ENCODE measurements at places on chromosomes 6 and 20.

- no peak for DNase-seq
Measured at GRCh38 chr6:79993012-79993910, 11.2 kb upstream of the TTK start.

GRCh38 chr6:122735582-122735981, 43.9 kb upstream of the FABP7 start:
- no peak for DNase-seq

- DNase-seq = no peak
Measured at GRCh38 chr6:26330859-26331217, 34.2 kb upstream of the BTN3A2 start.

GRCh38 chr6:72946774-72947173, 278.5 kb downstream of the KHDC1L start:
- no peak for DNase-seq

DNA sequence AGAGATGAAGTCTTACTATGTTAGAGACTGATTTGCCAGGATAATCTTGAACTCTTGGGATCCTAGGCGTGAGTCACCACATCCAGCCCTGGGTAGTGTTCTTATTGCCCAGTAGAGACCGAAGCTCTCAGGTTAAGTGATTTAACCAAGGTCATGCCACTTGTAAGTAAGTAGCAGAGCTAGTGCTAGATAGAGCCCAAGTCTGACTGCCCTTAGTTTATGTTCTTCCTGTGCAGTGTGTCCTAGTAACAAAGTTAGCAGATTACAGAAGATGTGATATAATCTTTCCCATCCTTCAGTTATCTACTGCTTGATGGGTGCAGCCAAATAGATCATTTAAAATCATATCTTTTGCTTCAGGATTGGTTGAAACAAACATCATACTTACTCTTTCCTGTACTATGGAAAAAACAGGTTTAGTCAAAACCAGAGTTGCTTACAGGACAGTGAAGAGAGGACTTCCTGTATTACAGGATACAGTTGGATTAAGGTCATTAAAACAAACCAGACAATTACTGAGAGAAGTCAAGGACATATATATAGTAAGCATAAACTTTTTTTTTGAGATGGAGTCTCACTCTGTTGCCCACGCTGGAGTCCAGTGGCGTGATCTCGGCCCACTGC, 9.5 kb upstream of the PABPC1L start:
- no peak for DNase-seq

DNA sequence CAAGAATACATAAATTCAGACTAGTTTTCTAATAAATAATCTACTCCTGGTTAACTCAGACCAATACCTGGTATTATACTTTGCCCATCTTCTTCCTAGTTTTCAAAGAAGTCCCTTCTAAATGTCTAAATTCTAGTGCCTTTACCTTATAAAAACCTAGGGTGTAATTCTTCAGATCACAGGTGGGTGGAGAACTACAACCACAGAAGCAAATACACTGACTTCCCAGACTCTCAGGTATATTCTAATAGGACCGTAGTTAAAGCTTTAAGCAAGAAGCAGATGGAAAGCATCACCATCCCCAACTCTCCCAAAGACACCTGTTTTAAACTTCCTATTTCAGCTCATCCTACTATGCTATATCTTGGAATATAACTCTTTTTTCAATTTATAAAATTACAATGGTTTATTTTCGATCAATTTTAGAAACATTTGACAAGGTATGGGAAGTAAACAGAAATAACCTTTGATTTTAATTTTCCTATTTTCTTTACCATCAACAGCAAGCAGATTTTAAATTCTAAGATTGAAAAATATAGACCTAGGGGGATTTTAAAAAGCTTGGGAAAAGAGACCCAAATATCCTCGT, 15.8 kb downstream of the MAN1A1 start:
- DNase-seq = no peak

GRCh38 chr20:52992632-52993031, 20.5 kb downstream of the TSHZ2 start:
- no peak for DNase-seq

GRCh38 chr6:124294574-124295200, 491.0 kb downstream of the NKAIN2 start:
- DNase-seq = no peak

DNA sequence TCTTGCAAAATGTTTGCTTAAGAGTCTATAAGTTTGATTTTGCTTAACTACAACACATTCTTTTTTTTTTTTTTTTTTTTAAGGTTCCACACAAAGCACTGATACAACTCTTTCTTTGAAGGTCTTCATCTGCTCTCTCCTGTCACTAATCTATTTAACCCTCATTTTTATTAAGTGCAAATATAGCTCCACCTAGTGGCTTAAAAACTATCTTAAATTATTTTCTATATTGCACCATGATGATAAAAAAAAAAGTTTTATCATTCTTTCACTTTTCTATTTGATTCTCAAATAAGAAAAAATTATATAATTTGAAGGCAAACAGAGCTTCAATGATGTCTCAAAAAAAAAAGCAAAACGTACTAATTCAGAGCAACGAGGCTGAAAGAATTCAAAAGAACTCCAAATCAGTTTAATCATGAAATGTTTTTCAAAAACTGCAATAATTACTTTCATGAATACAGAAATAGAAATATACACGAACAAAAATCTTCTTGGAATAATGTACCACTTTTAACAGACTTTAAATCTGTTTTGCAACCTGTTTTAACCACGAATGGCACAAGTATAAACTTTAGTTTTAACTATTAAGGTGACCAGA, 12.8 kb downstream of the ESF1 start:
- DNase-seq = peak; percentile 40

DNA sequence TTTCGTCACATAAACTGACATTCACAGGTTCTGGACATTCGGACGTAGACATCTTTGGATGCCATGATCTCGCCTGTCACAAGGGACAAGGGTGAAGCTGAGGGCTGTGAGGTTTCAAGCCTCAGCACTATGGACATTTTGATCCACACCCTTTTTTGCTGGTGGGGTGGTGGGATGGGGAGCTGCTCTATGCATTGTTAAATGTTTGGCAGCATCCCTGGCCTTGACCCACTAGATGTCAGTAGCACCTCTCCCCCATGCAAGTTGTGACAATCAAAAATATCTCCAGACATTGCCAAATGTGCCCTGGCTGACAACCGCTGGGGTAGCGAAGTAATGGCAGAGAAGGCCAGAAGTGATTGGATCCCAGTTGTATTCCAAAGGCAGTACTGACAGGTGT, 229.4 kb downstream of the TSHZ2 start:
- no peak for DNase-seq

DNA sequence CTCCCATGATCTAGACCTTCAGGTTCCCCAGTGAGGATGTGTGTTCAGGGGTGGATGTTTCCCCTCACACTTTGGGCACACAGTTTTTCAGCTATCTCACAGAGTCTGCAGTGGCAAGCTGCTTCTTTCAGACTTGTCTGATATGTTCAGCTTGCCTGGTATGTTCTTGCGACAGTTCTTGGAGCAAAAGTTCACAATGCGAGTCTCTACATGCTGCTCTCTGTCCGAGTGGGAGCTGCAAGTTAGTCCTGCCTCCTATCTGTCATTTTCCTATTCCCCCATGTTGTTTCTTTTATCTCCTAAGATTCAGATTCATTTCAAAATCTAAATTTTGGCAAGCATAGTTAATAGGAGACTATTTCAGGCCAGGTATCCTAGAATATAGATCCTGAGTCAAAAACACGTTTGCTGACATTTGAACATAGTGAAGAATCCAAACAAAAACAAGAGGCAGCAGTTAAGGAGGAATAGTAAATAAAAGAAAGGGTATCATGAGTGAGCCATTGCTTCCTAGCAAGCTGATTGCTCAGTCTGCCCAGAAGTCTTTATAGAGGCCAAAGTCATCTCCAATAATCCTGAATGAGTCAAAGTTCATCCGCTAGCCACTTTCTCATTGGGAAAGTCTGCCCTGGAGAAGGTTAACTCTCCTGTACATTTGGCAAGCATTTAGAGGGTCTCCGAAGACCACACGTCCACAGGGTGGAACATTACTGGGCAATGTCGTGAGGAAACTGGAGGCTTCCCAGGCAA, 140.2 kb upstream of the MOCS1 start:
- no peak for DNase-seq

- DNase-seq = no peak
Measured at GRCh38 chr6:21046276-21046675, 512.0 kb downstream of the CDKAL1 start.

DNA sequence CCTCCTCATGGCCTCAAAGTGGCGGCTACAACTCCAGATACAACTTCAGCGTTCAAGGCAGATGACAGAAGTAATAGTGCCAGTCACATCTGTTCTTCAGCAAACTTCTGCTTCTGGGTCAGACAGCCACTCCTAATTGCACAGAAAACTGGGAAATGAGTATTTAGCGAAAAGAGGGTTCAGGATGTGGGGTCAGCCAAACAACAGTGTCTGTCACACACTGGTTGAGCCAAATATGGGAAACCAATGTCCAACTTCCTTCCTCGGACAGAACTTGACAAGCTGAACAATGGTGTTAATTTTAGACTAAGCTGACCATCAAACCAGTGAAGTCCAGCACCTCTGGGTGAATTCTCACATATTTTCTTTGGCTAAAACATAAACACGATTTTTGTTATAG, 22.1 kb downstream of the NUDT3 start:
- no peak for DNase-seq

GRCh38 chr6:28600245-28600644, 74.6 kb downstream of the GPX5 start:
- DNase-seq = no peak

DNA sequence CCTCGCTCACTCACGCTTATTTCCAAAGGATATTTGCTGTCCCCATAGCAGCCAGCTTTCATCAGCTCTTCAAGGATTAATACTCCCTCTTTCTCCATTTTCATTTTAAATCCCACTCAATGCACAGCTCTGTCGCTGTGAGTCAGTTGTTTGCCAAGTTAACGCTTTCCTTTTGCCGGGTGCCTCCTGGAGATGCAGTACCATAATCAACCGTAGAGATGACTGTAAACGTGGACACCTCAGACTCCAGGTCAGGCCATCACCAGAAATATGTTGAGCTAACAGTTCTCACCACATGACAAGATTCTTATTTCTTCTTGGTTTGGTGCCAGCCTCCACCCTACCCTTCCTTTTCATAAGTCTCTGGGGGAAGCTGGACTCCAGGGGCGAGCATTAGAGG, 66.6 kb upstream of the TAB2 start:
- no peak for DNase-seq

GRCh38 chr6:10831609-10832008, 6.7 kb downstream of the MAK start:
- DNase-seq = no peak

GRCh38 chr6:24122139-24122538, 3.9 kb upstream of the NRSN1 start:
- DNase-seq = no peak

GRCh38 chr20:45117581-45117980, 2.6 kb upstream of the WFDC5 start:
- DNase-seq = no peak

GRCh38 chr20:59385480-59385879, 85.1 kb downstream of the EDN3 start:
- no peak for DNase-seq

- DNase-seq = no peak
Measured at GRCh38 chr6:98875375-98875774, 41.0 kb downstream of the POU3F2 start.

DNA sequence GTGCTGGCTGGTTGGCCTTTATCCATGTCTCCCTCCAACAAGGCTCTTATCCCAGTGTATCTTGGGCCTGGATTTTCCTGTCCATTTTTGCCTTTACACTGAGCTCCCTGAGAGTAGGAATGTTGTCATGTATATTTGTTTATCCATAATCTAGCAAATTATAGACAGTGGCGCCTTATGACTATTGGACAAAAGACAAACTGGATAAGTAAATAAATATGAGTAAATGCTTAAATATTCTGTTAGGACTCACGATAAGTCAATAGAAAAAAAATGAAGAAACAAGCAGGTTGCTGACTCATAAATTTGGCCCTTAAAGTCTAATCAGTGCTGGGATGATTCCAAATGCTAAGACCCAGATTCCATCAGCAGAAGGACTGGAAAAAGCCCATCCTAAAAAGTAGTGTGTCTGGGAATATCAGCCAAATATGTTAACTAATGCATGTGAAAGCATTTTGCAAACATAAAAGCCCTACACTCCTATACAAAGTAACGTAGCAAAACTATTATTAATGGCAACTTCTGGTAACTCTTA, 55.0 kb upstream of the PCSK2 start:
- no peak for DNase-seq

- DNase-seq = no peak
Measured at GRCh38 chr6:156163311-156163710, 613.9 kb upstream of the ARID1B start.

DNA sequence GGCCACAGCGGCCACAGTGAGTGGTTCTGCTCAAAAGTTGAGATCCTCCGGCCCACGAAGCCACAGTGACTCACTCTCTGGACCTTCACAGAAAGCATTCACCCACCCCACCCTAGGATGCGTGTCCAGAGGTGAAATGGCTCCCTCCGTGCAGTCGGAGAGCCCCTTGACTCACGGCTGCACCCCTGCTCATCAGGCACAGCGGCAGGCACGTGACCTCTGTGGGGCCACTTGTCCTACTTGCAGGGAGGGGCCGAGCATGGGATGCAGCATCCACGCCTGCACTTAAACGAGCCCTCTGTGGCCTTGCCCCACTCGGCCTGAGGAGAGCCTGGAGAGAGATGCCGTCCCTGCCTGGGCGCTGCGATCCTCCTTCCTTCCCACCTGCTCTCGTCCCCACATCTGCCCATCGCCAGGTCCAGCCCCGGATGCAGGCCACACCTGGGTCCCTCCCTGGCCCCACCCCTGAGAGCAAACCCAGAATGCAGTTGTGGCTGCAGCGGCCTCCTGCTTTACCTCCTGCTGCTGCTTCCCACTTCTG, 28.7 kb downstream of the NTSR1 start:
- DNase-seq = no peak

DNA sequence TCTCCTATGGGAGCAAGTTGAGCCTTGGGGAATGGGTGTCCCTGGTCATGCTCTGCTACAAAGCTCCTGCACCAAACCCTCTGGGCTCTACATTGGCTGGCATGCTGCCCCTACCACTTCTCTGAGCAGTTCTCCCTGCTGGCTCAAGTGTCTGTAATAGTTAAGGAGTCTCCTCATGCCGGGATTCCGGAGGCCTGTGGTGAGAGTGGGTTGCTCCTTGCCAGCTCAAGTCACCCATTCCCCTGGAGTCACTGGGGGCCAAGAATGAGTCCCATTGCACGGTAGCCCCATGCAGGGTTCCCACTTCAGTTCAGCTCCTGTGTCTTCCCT, 173.9 kb downstream of the PRDM13 start:
- no peak for DNase-seq
